CD4-positive, alpha-beta T cell (primary cell): ENCODE measurements at places on chromosomes 2 and 18. TPM values are rescaled to one million over a fixed set of nuclear protein-coding genes. Genes with fewer than 3 reads are reported as not detected.

- DNase-seq: no peak
- no peaks in the 10 kb centered on the region for H3K36me3 ChIP-seq
- no peaks in the 10 kb centered on the region for H3K27me3 ChIP-seq
- H3K4me3 ChIP-seq: no peak overlapping the region
These were observed 49.4 kb upstream of the SH3RF3 start for GRCh38 chr2:109079590-109079989.

GRCh38 chr2:211981451-211981850, 557.2 kb downstream of the ERBB4 start:
- H3K36me3 ChIP-seq: no peaks in the 10 kb centered on the region
- H3K4me3 ChIP-seq: no peak overlapping the region
- no peak overlapping the region for H3K27ac ChIP-seq
- H3K4me1 ChIP-seq: no peaks in the 10 kb centered on the region

GRCh38 chr2:213149294-213149875, 2.0 kb downstream of the IKZF2 start:
- no peak for DNase-seq
- peaks cover 4% of the 10 kb centered on the region for H3K27me3 ChIP-seq
- no peaks in the 10 kb centered on the region for H3K36me3 ChIP-seq

GRCh38 chr2:181785691-181786344, 105.5 kb upstream of the NEUROD1 start:
- no peaks in the 10 kb centered on the region for H3K4me1 ChIP-seq
- H3K27ac ChIP-seq: no peak overlapping the region
- no peak for DNase-seq
- no peak overlapping the region for H3K4me3 ChIP-seq
- no peaks in the 10 kb centered on the region for H3K27me3 ChIP-seq

DNA sequence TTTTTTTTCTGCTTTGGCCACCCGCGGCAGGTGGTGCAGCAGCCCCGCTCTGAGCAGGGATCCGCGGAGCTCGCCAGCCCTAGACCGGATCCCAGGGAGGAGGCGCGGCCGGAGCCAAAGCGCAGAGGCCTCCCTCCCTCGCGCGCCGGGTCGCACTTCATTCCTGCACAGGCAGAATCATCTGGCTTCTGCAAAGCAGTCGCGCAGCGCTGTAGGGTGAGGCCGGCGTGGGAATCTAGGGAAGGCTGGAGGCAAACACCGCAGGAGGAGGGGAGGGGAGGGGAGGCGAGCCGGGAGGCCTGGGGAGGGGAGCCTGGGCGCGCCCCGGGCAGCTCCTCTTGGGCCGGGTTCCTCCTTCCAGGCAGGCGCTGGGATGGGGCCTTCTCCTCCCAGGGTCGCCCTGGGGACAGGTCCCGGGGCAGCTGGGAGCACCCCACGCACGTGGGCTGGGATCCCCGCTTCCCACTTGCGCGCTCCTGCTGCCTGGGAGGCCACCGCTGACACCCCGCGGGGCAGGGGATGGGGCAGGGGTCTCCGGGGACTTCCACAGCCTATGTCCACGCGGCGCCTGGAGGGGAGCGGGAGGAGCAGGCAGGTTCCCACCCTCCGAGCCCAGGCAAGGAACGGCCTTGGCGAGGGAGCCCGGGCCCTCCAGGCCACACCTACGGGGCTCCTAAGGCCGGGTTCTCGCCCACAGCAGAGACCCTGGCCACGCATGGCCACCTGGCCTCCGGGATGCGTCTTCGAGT, 45.0 kb downstream of the MBP start:
- H3K4me1 ChIP-seq: peaks cover 63% of the 10 kb centered on the region
- no peak overlapping the region for H3K27ac ChIP-seq
- H3K27me3 ChIP-seq: no peaks in the 10 kb centered on the region
- no peak for DNase-seq
- H3K36me3 ChIP-seq: peaks cover 40% of the 10 kb centered on the region

GRCh38 chr2:221397187-221397586, 174.9 kb downstream of the EPHA4 start:
- no peak overlapping the region for H3K4me3 ChIP-seq
- no peak for DNase-seq
- H3K27me3 ChIP-seq: peaks cover 4% of the 10 kb centered on the region
- H3K27ac ChIP-seq: no peak overlapping the region
- no peaks in the 10 kb centered on the region for H3K36me3 ChIP-seq

- H3K4me3 ChIP-seq: no peak overlapping the region
- H3K36me3 ChIP-seq: no peaks in the 10 kb centered on the region
- no peak overlapping the region for H3K27ac ChIP-seq
- no peak for DNase-seq
These were observed 176.1 kb upstream of the SESTD1 start for GRCh38 chr2:179440642-179441251.

GRCh38 chr2:9799011-9799596, 44.2 kb upstream of the TAF1B start:
- peak overlapping the region; percentile 28 for H3K4me3 ChIP-seq
- H3K27ac ChIP-seq: no peak overlapping the region
- H3K4me1 ChIP-seq: peaks cover 46% of the 10 kb centered on the region
- no peaks in the 10 kb centered on the region for H3K27me3 ChIP-seq
- no peaks in the 10 kb centered on the region for H3K36me3 ChIP-seq
- no peak for DNase-seq

GRCh38 chr2:143696651-143697050, 567.4 kb downstream of the ARHGAP15 start:
- no peak overlapping the region for H3K4me3 ChIP-seq
- H3K27me3 ChIP-seq: no peaks in the 10 kb centered on the region
- DNase-seq: no peak
- H3K36me3 ChIP-seq: peaks cover 22% of the 10 kb centered on the region
- no peak overlapping the region for H3K27ac ChIP-seq

DNA sequence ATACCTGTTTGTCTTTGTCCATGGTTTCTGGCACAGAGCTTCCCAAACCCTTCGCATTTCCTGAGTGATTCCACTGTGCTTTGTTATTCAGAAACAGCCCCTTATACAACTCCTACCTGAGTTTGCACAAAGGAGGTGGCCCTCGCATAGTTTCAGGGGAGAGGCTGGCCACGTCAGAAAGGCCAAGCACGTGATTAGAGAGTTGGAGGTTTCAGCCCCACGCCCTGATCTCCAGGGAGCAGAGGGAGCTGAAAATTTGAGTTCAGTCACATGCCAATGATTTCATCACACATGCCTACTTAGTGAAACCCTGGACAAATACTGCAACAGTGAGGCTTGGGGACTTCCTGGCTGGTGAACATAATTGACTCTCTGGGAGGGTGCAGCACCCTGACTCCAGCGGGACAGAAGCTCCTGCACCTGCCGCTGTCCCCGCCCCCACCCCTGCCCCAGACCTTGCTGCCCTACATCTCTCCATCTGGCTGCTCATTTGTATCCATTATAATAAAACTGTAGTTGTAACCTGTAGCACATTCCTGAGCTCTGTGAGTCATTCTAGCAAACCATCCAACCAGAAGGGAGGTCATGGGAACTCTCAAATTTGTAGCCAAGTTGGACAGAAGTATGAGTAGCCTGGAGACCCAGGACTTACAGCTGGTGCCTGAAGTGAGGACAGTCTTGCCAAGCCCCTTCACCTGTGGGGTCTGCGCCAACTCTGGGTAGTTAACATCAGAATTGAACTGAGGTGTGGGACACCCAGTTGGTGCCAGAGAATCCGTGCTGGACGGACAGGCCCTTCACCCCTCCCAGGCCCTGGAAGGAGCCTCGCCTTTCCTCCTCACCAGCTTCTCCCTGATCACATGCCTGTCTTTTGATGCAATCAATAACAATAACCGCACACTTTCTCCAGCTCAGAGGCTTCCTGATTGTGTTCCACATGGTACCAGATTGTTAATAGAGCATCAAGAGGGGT, 224.3 kb downstream of the ANAPC1 start:
- H3K27ac ChIP-seq: no peak overlapping the region
- no peak overlapping the region for H3K4me3 ChIP-seq
- no peak for DNase-seq

GRCh38 chr2:182165202-182165601, 179.5 kb downstream of the PPP1R1C start:
- no peaks in the 10 kb centered on the region for H3K27me3 ChIP-seq
- no peaks in the 10 kb centered on the region for H3K4me1 ChIP-seq
- no peaks in the 10 kb centered on the region for H3K36me3 ChIP-seq

GRCh38 chr2:221254299-221254698, 317.8 kb downstream of the EPHA4 start:
- H3K4me1 ChIP-seq: no peaks in the 10 kb centered on the region
- DNase-seq: no peak

DNA sequence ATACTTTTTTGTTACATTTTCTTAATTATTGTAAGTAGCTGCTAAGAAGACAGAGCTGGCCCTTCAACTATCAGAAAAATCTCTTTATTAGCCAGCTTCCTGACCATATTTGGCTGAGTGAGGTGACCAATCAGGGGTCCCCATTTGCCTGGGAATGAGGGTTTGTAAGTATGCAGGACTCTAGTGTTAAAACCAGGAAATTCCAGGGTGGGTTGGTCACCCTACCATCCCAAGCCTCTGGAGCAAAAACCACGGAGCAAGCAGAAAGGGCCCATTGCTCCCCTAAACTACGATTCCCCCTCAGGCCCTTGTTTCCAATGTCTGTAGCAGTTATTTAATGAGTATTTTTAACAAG, 165.6 kb upstream of the NCKAP5 start:
- no peak overlapping the region for H3K27ac ChIP-seq
- H3K27me3 ChIP-seq: no peaks in the 10 kb centered on the region
- no peaks in the 10 kb centered on the region for H3K36me3 ChIP-seq

GRCh38 chr2:199704358-199705238, 146.4 kb downstream of the FTCDNL1 start:
- no peak overlapping the region for H3K4me3 ChIP-seq
- H3K36me3 ChIP-seq: no peaks in the 10 kb centered on the region
- DNase-seq: peak; percentile 49
- no peaks in the 10 kb centered on the region for H3K4me1 ChIP-seq

DNA sequence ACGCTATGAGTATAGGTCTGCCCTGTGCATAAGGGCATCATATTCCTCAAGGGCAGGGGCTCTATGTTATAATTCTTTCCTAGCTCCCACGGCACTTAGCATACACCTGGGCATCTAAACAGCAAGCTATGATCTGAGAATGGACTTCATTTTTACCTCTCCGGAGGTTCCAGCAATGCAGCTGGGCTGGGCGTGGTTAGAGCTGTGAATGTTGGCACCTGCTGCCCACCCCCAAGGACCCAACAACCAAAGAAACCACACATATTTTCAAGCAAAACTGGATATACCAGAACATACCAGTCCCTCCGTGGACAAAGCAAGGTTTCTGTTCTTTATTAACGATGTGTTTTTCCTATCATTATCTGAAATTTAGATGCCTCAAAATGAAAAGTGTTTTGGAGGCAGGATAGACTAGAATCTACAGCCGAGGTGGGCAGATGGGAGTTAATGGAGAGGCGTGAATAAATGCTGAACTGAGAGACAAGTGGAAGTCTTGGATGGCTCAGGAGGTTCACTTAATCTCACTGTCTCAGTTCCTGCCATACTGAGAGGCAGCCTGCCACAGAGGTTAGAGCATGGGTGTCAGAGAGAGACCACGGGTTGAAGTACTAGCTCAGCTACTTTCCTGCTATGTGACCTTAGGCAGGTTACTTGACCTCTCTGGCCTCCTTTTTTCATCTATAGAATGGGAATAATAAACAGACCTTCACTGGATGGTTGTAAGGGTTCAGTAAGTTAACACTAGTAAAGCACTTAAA, 186.6 kb upstream of the SMAD2 start:
- no peaks in the 10 kb centered on the region for H3K4me1 ChIP-seq
- DNase-seq: no peak
- H3K27me3 ChIP-seq: no peaks in the 10 kb centered on the region
- H3K4me3 ChIP-seq: no peak overlapping the region

DNA sequence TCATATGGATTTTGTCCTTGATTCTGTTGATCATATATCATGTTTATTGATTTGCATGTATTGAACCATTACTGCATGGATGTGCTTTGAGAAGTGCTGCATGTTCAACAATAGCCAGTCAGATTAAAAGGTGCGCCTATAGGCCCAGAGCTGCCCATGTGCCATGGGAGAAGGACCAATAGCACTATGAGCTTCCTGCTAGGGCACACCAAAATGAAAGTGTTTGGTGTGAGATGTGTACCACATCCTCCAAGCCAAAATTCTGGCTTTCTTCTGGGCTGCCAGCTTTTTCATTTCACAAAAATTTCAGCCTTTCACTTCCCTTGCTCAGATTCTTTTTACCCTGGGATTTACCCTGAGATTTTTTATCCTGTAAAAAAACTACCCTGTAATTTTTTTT, 34.8 kb upstream of the MMADHC start:
- H3K4me3 ChIP-seq: no peak overlapping the region
- no peak overlapping the region for H3K27ac ChIP-seq
- no peaks in the 10 kb centered on the region for H3K36me3 ChIP-seq
- no peaks in the 10 kb centered on the region for H3K4me1 ChIP-seq
- H3K27me3 ChIP-seq: no peaks in the 10 kb centered on the region

GRCh38 chr2:114754907-114755563, 312.6 kb downstream of the DPP10 start:
- no peak for DNase-seq
- H3K27me3 ChIP-seq: no peaks in the 10 kb centered on the region
- no peaks in the 10 kb centered on the region for H3K36me3 ChIP-seq
- H3K4me3 ChIP-seq: no peak overlapping the region

- no peak for DNase-seq
- H3K4me1 ChIP-seq: no peaks in the 10 kb centered on the region
- H3K27ac ChIP-seq: no peak overlapping the region
- H3K27me3 ChIP-seq: no peaks in the 10 kb centered on the region
These were observed 161.6 kb downstream of the NEDD4L start for GRCh38 chr18:58205443-58206160.

- no peaks in the 10 kb centered on the region for H3K36me3 ChIP-seq
- DNase-seq: no peak
- no peak overlapping the region for H3K27ac ChIP-seq
- no peaks in the 10 kb centered on the region for H3K4me1 ChIP-seq
- H3K4me3 ChIP-seq: no peak overlapping the region
- no peaks in the 10 kb centered on the region for H3K27me3 ChIP-seq
These were observed 1097.9 kb upstream of the CNTNAP5 start for GRCh38 chr2:122927197-122927596.

The REG3G gene
- total RNA-seq: not detected

The SERPINB5 gene
- total RNA-seq: not detected

The LRPPRC gene
- 55.4 TPM for total RNA-seq

The RSAD2 gene
- 4.6 TPM for total RNA-seq

The LIMS3 gene
- not detected for total RNA-seq

The IL1R2 gene
- 0.47 TPM for total RNA-seq

The TMEM200C gene
- total RNA-seq: not detected

The SPP2 gene
- total RNA-seq: not detected

The ST8SIA3 gene
- total RNA-seq: not detected

The ALK gene
- not detected for total RNA-seq

The FHOD3 gene
- total RNA-seq: not detected
